ENCODE measurements at places on chromosomes 5 and 9. TPM values are rescaled to one million over a fixed set of nuclear protein-coding genes. Genes with fewer than 3 reads are reported as not detected.

NMUR2 gene
- 0.30 TPM for total RNA-seq

DNA sequence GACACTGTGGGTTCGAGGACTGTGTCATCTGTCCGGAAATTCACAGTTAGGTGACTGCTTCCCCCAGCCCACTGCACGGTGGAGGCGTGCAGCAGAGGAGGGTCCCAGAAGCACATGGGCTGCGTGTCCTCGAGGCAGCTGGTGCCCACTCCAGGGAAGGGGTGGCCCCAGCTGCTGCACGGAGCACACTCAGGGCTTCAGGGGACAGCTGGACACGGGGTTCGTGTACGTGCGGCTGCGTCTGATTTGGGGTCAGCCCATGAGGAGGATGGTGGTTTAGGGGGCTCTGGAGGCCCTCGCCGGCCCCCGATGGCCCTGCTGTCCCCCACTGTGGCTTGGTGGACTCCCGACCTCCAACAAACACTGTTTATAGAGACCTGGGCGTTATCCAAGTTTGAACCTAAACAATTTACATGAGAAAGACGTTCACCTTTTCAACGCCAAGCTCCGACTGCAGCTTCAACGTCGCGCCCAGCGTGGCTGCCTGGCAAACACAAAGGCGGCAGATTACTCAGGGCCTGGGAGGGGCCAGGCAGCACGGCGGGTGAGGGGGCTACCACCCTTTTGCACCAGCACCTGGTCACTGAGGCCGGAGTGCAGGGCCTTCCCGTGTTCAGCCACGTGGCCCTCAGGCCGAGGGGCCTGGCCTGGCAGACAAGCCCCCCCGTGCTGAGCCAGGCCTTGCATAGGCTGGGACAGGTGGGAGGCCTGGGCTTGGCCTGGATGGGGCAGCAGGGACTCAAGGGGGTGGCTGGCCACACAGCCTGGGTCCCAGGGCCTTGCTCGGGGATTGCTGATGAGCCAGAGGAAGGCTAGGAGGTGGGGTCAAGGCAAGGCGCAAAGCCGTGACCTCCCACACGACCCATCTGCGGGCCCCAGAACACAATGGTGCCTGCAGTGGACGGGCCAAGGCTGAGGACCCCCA is 55.2 kb downstream of the EXD3 start:
- H3K4me1 ChIP-seq: peaks cover 61% of the 10 kb centered on the region
- no peak for DNase-seq
- H3K36me3 ChIP-seq: peaks cover 66% of the 10 kb centered on the region

ZFP2 gene
- total RNA-seq: 7.7 TPM

DNA sequence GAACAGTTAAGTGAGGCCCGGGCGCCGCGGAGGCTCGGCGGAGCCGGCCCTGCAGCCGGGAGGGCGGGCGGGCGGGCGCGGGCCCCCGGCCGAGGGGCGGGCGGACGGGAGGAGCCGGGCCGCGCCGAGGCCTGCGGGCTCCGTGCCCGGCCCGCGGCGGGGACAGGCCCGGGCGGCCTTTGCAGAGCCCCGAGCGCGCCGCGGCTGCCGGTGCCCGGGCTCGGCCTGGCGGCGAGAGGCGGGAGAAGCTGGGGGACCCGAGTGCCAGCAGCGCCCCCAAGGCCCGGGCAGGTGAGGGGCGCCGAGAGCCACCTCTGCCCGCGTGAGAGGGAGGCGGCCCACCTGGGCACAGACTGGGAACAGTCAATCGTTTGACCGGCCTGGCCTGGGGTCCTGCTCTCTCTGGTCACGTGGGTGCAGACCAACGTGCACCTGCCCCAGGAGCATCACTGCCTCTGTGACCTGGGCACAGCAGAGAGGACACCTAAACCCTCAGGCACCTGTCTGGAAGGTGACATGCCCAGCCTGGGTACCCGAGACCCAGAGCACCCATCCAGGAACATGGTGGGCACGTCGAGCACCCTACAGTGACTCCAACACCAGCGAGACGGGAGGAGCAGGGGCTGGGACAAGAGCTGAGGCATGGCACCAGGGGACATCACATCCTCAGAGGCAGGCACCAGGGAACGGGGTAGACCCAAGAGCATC is 531 bp downstream of the MVB12B start:
- peaks cover under 1% of the 10 kb centered on the region for H3K36me3 ChIP-seq
- H3K27ac ChIP-seq: peak overlapping the region; percentile 85
- H3K4me1 ChIP-seq: peaks cover 36% of the 10 kb centered on the region
- peak overlapping the region; percentile 58 for H3K4me3 ChIP-seq

DNA sequence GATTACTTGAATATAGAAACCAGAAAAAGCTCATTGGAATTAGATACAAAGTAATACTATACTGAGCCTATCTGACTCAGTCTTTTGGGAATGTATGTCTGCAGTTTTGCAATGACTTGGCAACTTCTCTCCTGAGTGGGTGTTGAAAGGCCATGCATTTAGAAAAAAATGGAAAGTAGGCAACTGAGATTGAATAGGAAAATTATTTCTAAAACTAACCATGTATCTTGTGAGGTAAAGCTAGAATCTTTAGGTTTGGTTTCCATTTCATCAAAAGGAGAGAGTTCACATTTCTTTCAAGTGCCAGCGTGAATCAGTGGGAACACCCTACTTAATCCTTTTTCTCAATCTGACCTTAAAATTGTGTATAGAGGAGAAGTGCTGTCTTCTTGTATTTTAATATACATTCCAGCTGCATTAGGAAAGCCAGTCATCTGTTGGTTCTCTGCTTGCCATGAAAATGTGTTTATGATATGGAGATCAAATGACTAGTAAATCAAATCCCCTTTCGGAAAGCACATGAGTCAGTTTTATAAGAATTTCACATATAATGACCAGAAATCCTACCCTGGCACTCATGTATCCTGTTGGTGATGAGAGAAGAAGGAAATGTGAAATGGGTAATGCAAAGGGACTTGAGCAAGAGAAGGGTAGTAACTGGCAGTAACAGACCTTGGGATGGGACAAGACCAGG is 30.4 kb downstream of the NFX1 start:
- DNase-seq: no peak
- H3K27me3 ChIP-seq: no peaks in the 10 kb centered on the region
- H3K4me1 ChIP-seq: no peaks in the 10 kb centered on the region
- H3K36me3 ChIP-seq: peaks cover 44% of the 10 kb centered on the region
- no peak overlapping the region for H3K27ac ChIP-seq
- H3K4me3 ChIP-seq: no peak overlapping the region

SLC25A2 gene
- 0.39 TPM for total RNA-seq

- no peak for DNase-seq
- peak overlapping the region; percentile 80 for H3K4me3 ChIP-seq
- peaks cover 11% of the 10 kb centered on the region for H3K36me3 ChIP-seq
- H3K27ac ChIP-seq: peak overlapping the region; percentile 95
These were observed 6.7 kb downstream of the PTCH1 start for GRCh38 chr9:95509851-95510708.

MCCC2 gene
- 35.0 TPM for total RNA-seq

FCN2 gene
- total RNA-seq: not detected

QRFP gene
- not detected for total RNA-seq

ANKRD34B gene
- 2.7 TPM for total RNA-seq

DNA sequence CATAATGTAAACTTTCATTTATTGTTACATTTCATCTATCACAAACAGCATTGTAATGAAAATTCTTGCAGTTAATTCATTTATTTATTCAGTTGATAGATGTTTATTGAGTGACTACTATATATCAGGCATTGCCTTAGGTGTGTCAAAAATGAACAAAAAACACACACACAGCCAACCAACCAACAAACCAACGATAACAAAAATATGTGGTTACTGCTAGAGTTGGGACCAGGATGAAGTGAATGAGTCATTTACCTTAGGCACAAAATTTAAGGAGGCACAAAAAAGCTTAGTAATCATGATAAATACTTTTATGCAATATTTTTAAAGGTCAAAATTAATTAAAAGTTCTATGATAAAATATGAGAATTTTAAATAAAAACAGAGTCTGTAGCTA is 223.4 kb downstream of the CSNK1G3 start:
- H3K27ac ChIP-seq: no peak overlapping the region
- no peak for DNase-seq
- H3K4me3 ChIP-seq: no peak overlapping the region

VCP gene
- total RNA-seq: 281 TPM

GRCh38 chr5:57836921-57837320 is 354.3 kb upstream of the ACTBL2 start:
- no peak overlapping the region for H3K27ac ChIP-seq
- H3K27me3 ChIP-seq: no peaks in the 10 kb centered on the region
- H3K4me1 ChIP-seq: no peaks in the 10 kb centered on the region
- no peaks in the 10 kb centered on the region for H3K36me3 ChIP-seq

DNA sequence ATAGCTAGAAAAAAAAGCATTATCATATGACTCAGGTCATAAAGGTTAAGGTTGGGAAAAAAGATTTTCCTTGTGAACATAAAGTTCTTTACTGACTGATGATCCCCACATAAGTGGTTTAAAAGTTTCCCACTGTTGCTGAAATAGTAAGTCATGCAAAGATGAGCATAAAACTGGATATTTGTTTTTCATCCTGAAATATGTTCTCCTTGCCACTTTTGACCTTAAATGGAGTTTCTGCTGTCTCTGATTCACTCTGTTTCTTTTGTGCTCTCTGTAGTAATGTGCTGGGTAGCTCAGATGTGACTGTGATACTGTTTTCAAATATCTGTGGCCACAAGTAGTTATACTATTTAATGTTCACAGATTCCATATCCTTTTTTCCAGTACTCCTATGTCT is 162.5 kb upstream of the GAS1 start:
- no peak overlapping the region for H3K27ac ChIP-seq
- H3K27me3 ChIP-seq: no peaks in the 10 kb centered on the region
- no peak for DNase-seq
- H3K4me1 ChIP-seq: no peaks in the 10 kb centered on the region
- H3K36me3 ChIP-seq: no peaks in the 10 kb centered on the region

DNA sequence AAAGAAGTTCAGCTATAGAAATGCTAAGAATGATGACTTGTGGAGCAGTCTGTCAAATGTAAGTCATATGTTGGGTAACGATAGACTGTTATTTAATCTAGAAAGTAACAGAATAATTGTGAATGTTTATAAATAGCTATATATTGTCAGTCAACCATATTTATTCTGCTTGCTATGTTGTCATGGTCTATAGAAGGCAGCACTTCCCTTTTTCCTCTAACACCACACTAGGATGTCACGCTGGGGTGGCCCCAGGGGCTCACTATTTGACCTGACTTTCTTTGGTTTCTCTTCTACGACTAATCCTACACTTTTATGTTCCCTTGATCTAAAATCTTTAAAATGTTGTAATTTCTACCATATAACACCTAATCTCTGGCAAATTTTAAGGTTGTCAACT is 20.5 kb downstream of the ERAP2 start:
- no peak overlapping the region for H3K27ac ChIP-seq
- H3K4me3 ChIP-seq: no peak overlapping the region
- no peaks in the 10 kb centered on the region for H3K36me3 ChIP-seq
- no peaks in the 10 kb centered on the region for H3K27me3 ChIP-seq
- no peaks in the 10 kb centered on the region for H3K4me1 ChIP-seq
- no peak for DNase-seq

GRCh38 chr9:17611917-17612316 is 33.1 kb downstream of the SH3GL2 start:
- no peak for DNase-seq
- H3K4me3 ChIP-seq: no peak overlapping the region
- H3K36me3 ChIP-seq: no peaks in the 10 kb centered on the region
- peaks cover 12% of the 10 kb centered on the region for H3K4me1 ChIP-seq
- no peaks in the 10 kb centered on the region for H3K27me3 ChIP-seq

OBP2B gene
- not detected for total RNA-seq

- peaks cover 99% of the 10 kb centered on the region for H3K36me3 ChIP-seq
- no peak for DNase-seq
- H3K27me3 ChIP-seq: no peaks in the 10 kb centered on the region
- peaks cover 5% of the 10 kb centered on the region for H3K4me1 ChIP-seq
These were observed 8.0 kb downstream of the PMPCA start for GRCh38 chr9:136418182-136419091.

GRCh38 chr9:38334234-38334633 is 58.3 kb upstream of the ALDH1B1 start:
- no peak overlapping the region for H3K27ac ChIP-seq
- H3K27me3 ChIP-seq: no peaks in the 10 kb centered on the region
- DNase-seq: no peak
- H3K36me3 ChIP-seq: no peaks in the 10 kb centered on the region

DNA sequence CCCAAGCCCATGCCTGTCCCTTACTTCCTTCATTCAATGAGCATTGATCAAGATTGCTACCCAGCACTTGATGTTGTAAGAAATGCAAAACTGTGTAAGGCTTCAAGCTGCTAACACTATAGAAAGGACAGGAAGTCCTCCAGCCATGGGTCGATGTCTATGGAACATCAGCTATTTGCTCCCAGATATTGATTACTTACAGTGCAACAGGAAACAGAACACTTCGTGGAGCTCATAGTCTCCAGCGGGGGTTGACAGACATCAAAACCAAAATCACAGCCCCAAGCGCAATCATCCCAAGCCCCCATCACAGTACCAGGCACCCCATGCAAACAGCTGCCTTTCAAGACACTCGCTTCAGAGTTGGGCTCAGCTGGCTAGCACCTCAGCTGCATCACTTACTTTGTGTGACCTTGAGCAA is 26.8 kb upstream of the DUSP1 start:
- H3K27me3 ChIP-seq: no peaks in the 10 kb centered on the region
- H3K4me3 ChIP-seq: no peak overlapping the region
- no peak for DNase-seq
- H3K4me1 ChIP-seq: no peaks in the 10 kb centered on the region

- DNase-seq: no peak
- H3K27me3 ChIP-seq: no peaks in the 10 kb centered on the region
- H3K4me1 ChIP-seq: no peaks in the 10 kb centered on the region
- peaks cover 87% of the 10 kb centered on the region for H3K36me3 ChIP-seq
- no peak overlapping the region for H3K4me3 ChIP-seq
These were observed 70.0 kb downstream of the SECISBP2 start for GRCh38 chr9:89388084-89388867.

DNA sequence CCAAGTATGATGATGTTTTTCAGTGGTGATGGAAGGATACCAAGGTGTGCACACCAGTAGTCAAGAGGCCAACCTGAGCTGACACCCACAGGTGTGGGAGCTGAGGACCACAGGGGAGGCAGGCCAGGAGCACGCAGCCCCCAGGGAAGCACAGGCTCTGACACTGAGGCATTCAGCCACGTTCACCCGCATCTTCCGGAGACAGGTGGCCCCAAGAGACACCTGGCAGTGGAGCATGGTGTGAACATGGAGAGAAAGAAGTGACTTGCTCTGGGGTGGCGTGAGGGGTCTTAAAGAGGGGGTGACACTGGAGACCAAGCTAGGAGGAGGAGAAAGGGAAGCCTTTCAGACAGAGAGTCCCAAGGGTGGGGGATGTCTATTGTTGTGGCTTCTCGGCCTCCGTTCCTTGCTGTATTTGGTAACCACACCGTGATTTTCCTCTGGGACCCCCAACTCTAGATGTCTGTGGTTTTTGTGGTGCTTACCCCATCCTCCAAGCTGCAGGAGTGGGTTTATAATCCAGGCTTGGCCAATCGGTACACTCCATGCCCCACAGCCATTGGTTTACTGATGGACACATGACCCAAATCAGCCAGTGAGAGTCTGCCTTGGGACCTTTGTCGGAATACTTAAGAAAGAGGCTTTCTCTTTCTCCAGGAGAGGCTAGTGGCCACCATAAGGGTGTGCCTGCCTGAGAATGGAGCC is 84.6 kb downstream of the HRH2 start:
- no peak overlapping the region for H3K4me3 ChIP-seq
- H3K27ac ChIP-seq: no peak overlapping the region
- no peaks in the 10 kb centered on the region for H3K27me3 ChIP-seq
- H3K4me1 ChIP-seq: peaks cover 6% of the 10 kb centered on the region

ARRDC3 gene
- total RNA-seq: 97.4 TPM
